Brain pericyte (primary cell): ENCODE measurements at places on chromosomes 4 and X.

DNA sequence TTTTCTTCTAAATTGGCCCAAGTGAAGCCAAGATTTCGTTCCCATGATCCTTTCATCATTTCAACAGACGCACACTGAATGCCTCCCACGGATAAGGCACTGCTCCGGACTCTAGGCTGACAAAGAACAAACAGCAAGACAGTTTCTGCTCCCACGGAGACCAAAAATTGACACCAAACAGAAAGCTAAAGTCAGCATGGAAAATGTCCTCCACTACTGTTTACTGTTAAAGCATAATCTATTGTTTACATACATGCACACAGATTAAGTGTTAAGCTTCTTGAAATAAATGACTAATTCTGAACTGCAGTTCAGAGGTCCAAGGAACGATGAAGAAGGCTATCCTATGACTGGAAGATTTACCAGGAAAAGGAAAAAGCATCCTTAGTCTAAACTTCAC lies 199.6 kb downstream of the AASDH start:
- no peak for DNase-seq

DNA sequence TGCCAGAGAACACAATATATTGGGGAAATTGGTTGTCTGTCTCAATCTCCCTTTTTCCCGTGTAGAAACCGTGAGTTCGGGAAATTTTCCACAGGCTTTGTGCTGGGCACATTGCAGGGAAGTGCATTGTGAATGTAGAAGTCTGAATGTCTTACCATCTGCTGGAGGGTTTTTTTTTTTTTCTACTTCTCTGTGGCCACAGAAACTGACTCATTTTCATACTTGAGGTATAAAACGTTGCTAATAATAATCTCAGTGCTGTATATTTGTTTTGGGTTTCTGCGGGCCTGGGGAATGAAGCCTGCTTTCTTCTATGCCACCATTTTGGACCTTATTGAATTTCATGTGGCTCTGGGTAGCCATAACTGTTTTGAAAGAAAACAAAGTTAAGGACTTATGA lies 1001.2 kb downstream of the STIM2 start:
- DNase-seq, result no peak

- no peak for DNase-seq
Measured at GRCh38 chrX:39718981-39719380, 378.8 kb downstream of the BCOR start.

DNA sequence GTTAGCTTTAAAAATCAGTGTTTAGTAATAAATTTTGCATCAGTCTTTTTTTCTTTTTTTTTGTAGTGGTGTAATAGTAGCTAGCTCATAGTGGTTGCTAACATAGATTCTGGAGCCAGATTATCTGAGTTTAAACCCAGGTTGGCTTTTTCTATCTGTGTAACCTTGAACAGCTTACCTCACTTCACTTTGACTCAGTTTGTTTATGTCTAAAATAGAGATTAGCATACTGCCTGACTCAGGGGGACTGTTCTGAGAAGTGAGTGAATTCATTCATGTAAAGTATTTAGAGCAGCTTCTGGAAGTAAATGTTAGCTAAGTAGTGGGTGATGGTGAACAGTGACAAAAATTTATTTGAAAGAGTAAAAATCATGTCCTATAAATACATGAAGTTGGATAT lies 32.9 kb downstream of the CPEB2 start:
- DNase-seq, result no peak

- no peak for DNase-seq
Measured at GRCh38 chrX:69362354-69362753, 141.8 kb upstream of the NALF2 start.

DNA sequence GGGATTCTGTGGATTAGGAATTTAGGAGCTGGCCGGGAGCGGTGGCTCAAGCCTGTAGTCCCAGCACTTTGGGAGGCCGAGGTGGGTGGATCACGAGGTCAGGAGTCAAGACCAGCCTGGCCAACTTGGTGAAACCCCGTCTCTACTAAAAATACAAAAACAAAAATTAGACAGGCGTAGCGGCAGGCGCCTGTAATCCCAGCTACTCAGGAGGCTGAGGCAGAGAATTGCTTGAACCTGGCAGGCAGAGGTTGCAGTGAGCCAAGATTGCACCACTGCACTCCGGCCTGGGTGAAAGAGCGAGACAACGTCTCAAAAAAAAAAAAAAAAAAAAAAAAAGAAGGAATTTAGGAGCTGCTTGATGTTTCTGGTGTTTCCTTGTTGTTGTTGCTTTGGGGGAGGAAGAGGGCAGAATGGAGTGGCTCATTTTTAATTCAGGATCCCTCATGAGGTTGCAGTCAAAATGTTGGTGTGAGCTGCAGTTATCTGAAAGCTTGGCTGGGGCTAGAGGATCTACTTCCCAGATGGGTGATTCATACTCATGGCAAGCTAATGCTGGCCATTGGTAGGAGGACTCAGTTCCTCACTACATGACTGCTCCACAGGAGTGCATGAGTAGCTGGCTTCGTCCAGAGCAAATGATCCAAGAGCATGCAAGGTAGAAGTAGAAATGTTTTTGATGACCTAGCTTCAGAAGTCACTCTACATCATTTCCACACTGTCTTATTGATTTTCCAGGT lies 26.5 kb upstream of the JADE1 start:
- DNase-seq, result no peak

- no peak for DNase-seq
Measured at GRCh38 chr4:20432088-20432487, 180.4 kb downstream of the SLIT2 start.

DNA sequence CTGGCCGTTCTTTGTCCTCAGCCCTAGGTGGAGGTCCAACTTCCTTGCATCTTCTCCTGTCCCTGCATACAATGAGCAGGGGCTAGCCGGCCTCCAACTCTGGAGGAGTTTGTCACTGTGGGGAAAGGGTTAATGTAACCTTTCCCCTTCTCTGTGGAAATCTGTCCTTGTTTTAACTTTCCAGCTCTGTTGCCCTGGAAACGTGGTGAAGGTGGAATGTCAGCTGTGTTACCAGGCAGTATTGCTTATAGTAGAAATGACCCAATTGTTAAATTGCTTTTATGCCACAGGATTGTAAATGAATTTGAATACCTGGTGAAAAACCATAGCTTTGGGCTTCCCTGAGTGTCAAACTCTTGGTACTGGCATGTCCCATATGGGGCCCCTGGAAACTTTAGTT lies 131.6 kb upstream of the SCML1 start:
- no peak for DNase-seq

- DNase-seq, result no peak
Measured at GRCh38 chr4:21097865-21098264, 397.6 kb downstream of the PACRGL start.

GRCh38 chr4:147108409-147108808 lies 162.7 kb upstream of the TTC29 start:
- DNase-seq, result no peak

- DNase-seq, result no peak
Measured at GRCh38 chr4:81648576-81649275, 177.0 kb upstream of the RASGEF1B start.

GRCh38 chrX:132848296-132848970 lies 110.0 kb downstream of the HS6ST2 start:
- no peak for DNase-seq

DNA sequence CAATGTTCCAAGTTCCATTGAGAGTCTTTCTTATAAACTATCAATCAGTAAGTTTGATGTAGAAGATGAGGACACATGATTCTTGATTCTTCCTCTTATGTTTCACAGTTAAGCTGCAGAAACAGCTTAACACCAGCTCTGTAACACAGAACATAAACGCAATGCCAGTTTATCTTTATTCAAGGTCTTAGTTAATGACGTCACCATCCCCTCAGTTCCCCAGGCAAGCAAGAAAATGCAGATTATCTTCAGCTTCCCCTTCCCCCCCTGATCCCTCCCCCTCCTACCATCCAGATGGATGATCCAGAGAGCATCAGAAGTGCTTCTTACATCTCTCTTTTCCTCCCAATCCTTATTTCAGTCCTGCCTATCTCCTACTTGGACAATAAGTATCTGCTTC lies 4.4 kb upstream of the SH3RF1 start:
- no peak for DNase-seq

DNA sequence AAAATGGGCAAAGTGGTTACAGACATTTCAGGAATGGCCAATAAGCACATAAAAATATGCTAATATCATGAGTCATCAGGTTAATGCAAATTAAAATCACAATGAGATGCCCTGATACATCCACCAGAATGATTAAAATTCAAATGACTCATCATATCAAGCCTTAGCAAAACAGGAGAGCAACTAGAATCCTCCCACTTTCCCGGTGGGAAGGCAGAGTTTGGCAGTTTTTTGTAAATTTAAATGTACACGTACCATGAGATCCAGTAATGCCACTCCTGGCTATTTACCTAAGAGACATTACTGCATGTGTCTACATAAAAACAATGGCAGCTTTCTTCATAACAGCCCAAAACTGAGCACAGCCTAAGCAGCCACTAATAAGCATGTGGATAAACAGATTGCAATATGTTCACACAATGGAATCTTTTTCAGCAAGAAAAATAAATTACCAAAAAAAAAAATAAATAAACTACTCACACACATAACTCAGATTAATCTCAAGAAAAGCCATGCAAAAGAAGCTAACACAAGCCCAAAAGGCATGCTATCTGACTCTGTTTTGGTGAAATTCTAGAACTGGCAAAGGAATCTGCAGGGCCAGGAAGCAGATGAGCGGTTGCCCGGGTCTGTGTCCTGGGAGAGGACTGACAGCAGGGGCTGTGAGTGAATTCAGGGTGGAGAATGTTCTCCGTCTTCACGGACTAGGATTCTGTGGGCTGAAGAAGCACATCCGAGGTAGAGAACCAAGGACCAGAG lies 48.8 kb downstream of the AFAP1 start:
- DNase-seq, result no peak

- DNase-seq, result no peak
Measured at GRCh38 chr4:167966143-167966542, 126.2 kb upstream of the ANXA10 start.

GRCh38 chr4:26235500-26235899 lies 85.3 kb upstream of the RBPJ start:
- no peak for DNase-seq
